ENCODE measurements at places on chromosomes 1 and 21. TPM values are rescaled to one million over a fixed set of nuclear protein-coding genes. Genes with fewer than 3 reads are reported as not detected.

The RUNX3 gene
- 6.8 TPM for total RNA-seq

The GNPAT gene
- 29.2 TPM for total RNA-seq

The JAM2 gene
- 20.9 TPM for total RNA-seq

The FALEC gene
- not detected for total RNA-seq

The LRRN2 gene
- total RNA-seq: 0.81 TPM

The CHIT1 gene
- total RNA-seq: 0.14 TPM

The KRTAP7-1 gene
- not detected for total RNA-seq

The DISP3 gene
- total RNA-seq: not detected

DNA sequence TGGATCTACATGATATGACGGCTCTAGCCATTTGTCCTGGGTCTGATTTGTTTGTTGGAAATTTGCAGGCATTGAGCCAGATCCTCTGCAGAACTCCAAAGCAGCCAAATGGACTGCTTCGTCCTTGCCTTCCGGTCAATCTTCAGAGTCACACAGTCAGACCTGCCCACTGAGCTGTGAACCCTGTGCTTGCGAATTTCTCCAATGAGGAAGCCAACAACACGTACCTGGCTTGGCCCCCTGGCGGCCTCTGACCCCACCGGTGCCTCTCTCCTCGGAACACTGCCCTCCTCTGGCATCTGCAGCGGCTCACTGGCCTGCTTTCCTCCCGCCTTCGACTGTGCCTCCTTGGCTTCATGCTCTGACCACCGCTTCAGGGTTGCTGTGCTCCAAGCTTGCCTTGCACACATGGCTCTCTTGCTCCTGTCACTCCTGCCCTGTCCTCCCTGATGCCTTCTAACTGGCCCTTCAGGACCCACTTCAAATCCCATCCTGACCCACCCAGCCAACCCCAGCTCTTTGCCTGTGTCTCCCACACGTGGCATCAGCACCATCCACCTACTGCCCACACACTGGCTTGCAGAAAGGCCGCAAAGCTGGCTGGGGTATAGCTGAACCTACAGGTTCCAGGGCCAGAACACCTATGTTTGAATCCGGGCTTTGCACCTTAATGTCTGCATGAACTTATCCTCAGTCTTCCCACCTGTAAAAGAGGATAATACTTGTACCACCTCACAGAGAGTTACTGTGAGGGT, 128.2 kb downstream of the KCNN3 start:
- no peak for DNase-seq

DNA sequence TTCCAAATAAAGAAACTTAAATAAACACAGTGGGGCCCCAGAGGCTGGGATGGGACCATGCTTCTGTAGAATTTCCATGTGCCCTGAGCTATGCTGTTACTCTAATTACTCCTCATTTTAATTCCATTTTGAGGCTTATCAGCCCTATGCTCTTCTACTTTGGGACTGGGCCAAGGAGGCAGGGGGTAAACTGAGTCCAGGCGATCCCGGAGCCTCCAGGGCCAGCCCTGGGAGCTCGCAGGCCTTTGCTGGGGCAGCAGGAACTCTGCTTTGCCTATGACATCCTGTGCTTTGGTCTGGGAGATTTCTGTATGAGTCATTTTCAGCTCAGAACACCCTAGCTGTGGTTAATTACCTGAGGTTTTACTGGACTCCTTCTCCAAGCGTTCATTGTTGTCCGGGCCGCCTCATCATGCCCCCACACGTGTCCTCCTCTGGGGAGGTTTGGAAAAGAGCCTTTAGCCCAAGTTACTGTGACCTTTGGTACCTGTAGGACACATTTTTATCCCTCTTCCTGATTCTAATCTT, 95.7 kb downstream of the RHOU start:
- no peak for DNase-seq

DNA sequence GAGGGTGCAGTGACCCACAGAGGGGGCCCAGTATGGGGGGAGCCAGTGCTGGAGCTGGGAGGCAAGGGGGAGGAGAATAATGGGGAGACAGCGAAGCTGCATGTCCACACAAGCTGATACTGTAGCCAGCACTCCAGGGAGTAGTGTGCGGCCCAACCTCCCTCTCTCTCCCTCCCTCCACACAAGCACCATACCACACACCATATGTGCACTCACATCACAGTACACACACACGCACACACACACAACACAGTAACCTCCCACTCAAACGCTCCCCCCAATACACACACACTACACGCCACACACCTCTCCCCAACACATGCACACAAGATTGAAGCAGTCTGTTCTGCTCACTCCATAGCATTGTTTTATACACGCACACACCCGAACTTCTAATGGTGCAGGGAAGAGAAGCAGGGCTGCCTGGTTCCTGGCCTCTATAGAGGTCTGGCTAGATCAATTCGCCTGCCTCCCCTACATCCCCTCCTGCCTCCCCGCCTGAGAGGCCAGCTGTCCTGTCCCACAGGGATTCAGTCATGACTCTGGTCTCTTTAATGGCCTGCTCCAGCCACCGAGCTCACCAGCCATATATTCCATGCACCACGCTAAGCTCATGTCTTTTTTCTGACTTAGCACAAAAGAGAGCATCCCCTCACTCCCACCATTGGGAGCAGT, 3.8 kb downstream of the NCDN start:
- no peak for DNase-seq

DNA sequence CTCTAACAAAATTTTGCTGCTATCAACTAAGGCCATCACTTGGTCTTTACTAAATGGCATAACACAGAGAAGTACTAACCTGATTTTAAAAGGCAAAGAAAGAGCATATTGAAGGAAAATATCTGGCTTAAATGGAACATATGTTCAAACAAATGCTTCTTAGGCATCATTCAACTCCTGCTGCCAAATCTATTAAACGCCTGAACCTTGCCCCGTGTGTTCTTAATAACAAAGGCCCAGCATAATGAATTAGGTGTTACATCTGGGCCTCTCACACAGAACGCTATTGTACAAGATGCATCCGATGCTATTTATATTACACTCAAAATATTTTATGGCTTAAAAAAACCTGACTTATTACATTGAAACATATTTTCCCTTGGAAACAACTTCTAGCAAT, 48.4 kb downstream of the B3GALNT2 start:
- no peak for DNase-seq

- DNase-seq: no peak
Observed at GRCh38 chr1:65512383-65512782, 91.9 kb downstream of the LEPR start.

DNA sequence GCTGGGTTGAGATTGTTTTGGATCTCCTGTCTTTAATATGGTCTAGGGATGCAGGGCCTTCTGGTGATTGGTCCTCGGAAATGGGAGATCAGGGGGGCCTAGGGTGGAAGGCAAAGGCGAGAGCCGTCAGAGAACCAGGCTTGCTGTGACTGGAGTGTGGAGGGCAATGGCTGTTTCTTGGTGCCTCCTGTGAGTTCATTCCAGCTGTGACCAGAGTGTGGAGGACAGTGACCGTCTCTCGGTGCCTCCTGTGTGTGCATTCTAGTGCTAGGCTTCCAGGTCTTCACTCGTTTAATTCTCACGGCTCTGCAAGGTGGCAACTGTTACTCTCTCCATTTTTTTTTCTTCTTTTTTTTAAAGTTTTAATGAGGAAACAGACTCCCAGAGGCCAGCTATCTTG, 14.1 kb downstream of the LDLRAP1 start:
- DNase-seq: no peak

DNA sequence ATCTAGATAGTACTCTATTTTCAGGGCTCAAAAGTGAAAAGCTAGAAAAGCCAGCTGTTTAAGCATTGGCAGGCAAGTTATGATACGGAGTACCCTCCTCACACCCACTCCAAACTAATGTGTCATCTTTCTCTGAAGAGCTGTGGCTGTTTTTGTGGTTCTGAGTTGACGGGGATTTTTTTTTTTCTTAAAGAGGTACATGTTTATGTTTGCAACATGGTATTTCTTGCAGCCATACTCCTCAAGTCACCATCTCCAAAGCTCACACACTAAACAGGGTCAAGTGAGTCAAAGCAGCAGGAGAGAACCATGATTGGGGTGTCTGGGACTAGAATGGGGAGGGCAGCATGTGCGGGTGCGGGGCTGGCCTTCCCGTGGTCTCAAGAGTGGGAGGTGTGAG, 347.2 kb downstream of the DISC1 start:
- no peak for DNase-seq

- no peak for DNase-seq
Observed at GRCh38 chr1:55164906-55165305, 50.3 kb downstream of the USP24 start.

- DNase-seq: no peak
Observed at GRCh38 chr1:215584389-215584788, 17.3 kb downstream of the KCTD3 start.

DNA sequence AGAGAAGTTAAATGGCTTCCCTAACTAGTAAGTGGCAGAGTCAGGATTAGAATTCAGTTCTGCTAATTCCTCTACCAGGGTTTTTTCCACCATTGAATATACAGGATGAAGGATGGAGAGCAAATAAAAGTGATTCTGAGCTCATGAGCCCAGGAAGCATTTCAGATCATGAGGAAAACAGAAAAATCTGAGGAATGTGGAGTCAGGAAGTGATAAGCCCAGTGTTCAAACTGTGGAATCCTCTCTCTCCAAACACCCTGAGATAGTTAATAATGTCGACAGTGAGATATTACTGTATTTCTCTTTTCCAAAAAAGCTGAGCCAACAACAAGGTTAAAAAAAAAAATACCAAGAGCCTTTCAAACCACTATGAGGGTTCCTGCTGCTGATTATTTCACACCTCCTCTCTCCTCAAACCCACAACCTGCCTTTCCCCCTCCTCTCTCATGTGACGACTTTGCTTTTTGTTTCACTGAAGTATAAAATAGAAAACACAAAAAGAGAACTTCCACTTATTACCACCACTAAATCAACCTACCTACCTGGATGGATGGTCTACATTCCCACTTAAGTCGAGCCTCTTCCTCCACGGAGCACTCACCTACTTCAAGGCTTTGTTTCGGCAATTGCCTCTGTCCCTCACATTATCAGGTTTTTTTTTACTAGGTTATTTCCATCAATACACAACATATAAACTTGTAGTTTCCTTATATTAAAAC, 8.9 kb downstream of the SLAMF1 start:
- DNase-seq: no peak

DNA sequence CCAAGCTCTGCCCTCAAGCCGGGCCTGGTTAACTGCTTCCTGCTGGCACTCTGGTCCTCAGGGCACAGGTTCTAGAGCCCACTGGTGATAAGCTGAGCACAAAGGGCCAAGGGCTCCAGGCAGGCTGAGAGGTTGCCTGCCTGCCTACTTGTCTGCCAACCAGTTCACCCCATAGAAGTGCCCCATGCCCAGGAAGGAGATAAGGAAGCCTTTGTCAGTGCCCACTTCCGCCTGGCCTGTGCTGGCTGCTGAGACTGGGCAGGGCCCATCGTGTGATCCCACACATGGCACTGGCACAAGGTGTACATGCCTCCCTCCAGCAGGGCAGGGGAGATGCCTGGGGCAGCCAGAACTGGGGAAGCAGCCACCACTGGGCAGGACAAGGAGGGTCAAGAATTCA, 24.1 kb downstream of the SLC9A1 start:
- no peak for DNase-seq

DNA sequence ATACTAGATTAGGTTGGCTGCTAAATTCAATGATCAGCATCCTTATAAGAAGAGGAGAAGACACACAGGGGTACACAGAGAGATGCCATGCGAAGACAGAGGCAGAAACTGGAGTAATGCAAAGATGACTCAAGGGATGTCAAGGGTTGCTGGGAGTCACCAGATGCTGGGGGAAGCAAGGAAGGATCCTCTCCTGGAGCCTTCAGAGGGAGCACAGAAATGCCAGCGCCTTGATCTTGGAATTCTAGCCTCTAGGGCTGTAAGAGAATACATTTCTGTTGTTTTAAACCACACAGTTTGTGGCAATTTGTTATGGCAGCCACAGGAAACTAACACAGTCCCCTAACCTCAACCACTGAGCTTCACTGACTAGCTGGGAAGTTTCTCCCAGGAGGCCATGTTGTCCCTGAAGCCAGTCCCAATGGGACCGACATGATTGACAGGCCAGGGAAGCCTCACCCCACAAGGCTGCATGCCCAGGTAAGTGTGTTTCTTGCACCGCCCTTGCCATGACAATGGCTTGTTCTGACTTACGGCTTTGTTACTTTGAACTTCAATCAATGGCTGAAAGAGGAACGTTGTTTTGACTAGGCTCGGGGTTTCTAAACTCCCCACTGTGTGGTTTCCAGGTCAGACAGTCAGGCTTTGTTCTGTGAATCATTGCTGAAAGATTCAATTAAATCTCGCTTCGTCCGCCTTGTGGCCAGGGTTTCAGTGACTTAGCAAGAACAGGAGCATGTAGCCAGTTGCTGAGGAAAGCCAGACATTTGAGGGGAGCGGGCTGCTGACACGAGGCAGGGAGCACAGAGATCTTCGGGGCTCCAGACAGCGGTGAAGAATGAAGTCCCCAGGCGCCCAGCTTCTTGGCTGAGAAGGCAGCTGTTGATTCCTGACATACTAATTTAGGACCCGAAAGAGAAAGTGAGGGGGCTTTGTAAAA, 62.3 kb downstream of the RUNX1 start:
- no peak for DNase-seq

DNA sequence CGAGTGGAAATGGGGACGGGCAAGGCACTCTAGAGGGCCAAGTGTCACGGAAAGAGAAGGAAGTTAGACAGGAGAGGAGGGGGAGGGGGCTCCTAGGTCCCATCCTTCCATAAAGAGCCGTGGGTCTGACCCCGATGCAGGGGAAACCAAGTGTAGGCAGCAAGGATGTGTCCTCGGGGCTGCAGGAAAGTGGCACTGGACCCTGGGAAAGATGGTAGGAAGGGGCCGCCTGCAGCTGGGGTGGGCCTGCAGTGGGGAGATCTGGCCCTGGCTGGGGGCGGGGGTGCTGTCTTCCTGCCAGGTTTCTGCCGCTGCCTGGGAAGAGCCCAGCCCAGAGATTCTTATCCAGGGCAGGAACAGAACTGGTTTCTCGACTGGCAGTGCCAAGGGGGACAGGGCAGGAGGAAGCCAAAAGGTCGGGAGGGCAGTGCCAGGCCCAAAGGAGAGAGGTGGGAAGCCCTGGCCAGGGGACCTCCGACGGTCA, 12.9 kb downstream of the CRABP2 start:
- no peak for DNase-seq

DNA sequence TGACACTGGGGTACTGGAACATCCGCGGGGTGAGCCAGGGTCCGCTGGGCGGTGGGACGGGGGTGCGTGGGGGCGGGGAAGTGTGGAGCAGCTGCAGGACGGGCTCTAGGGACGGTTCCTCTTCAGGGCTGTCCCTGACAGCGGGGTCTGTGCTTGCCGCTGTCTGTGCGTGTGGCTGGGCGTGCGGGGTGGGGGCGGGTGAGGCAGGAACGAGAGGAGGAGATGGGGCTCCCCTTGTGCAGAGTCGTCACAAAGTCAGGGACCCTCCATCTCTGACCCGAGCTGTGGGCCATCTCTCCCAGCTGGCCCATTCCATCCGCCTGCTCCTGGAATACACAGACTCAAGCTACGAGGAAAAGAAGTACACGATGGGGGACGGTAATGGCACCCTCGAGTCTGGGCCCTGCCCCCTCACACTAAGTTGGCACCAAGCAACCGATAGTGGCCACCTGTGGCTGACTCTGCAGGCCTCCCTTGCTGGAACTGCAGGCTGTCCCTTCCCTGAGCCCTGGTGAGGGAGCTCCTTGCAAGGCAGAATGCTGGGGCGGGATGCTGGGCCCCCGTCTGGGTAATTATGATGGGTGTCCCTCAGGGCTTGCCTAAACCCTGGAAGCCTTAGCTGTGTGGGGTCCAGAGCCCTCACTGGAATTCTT, 392 bp downstream of the GSTM2 start:
- no peak for DNase-seq

Data from thoracic aorta (tissue), 2 donors.